ENCODE measurements at places on chromosomes 2 and 18. TPM values are rescaled to one million over a fixed set of nuclear protein-coding genes. Genes with fewer than 3 reads are reported as not detected.

DNA sequence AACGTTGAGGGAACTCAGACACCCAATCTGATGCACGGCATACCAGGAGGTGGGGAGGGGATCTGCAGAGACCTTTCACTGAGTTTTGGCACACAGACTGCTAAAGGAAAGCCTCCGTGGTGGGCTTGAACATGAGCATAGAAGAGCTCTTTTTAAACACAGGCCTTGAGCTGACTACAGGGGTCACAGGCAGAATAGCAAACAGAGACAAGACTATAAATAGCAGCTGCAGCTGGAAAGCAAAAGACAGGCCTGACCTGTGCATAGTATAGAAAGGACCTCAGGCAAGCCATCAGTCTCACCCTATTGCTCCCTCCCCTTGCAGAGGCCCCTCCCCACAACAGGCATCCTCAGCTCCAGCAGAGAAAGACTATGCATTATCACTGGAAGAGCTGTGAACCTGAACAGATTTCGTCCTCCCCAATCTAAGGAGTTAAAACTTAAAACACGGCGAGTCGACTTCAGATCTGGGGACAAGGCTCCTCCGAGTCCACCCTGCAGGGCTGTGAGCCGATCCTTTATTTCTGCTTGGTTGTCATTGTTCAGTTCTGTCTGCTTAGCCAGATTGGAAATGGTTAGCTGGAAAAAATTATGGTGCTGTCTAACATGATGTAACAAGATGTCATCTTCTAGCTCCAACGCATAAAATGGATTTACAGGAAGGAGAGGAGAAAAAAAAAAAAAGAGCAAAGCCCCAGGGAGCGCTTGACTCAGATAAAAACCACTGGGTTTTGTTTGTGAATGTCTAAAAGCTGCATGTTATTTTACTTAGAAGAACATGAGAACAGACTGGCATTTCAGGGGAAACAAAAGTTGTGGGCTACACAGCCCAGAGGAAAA is 25.2 kb upstream of the LCLAT1 start:
- no peaks in the 10 kb centered on the region for H3K36me3 ChIP-seq
- H3K4me3 ChIP-seq, result no peak overlapping the region
- no peak for DNase-seq
- H3K27me3 ChIP-seq, result no peaks in the 10 kb centered on the region
- H3K4me1 ChIP-seq, result peaks cover 5% of the 10 kb centered on the region
- H3K27ac ChIP-seq, result no peak overlapping the region

Gene FBXO48
- 1.1 TPM for total RNA-seq

GRCh38 chr2:150647943-150648342 is 160.5 kb upstream of the RND3 start:
- H3K36me3 ChIP-seq, result no peaks in the 10 kb centered on the region
- no peak overlapping the region for H3K27ac ChIP-seq
- H3K4me1 ChIP-seq, result no peaks in the 10 kb centered on the region
- no peaks in the 10 kb centered on the region for H3K27me3 ChIP-seq
- no peak overlapping the region for H3K4me3 ChIP-seq
- DNase-seq, result no peak

Gene DLX1
- total RNA-seq, result not detected

Gene VSNL1
- total RNA-seq, result 108 TPM

Gene PID1
- 3.3 TPM for total RNA-seq

Gene UBXN4
- total RNA-seq, result 66.0 TPM

DNA sequence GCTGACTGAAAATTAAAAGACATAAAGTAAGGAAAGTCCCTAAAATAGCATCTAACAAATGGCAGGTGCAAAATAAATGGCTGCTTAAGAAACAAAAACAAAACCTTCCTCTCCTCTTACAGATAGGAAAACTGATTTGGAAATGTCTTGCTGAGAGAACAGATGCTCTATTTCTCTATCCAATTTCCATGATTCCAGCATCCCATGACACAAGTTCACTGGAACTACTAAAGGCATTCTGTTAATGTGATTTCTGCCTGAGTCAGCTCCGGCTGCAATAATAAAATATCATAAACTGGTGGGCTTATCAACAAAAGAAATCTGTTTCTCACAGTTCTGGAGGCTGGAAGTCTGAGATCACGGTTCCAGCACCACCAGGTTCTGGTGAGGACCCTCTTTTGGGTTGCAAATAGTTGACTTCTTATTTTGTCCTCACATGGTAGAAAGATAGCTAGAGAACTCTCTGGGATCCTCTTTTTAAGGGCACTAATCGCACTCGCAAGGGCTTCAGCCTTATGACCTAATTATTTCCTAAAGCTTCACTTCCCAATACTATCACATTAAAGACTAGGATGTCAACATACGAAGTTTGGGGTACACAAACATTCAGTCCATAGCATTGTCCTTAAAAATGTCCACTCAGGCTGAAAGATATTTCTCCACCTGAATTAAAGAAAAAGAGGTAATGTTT is 78.2 kb upstream of the GALNT3 start:
- H3K4me1 ChIP-seq, result no peaks in the 10 kb centered on the region
- H3K36me3 ChIP-seq, result no peaks in the 10 kb centered on the region
- H3K27me3 ChIP-seq, result no peaks in the 10 kb centered on the region
- no peak overlapping the region for H3K4me3 ChIP-seq
- no peak for DNase-seq

DNA sequence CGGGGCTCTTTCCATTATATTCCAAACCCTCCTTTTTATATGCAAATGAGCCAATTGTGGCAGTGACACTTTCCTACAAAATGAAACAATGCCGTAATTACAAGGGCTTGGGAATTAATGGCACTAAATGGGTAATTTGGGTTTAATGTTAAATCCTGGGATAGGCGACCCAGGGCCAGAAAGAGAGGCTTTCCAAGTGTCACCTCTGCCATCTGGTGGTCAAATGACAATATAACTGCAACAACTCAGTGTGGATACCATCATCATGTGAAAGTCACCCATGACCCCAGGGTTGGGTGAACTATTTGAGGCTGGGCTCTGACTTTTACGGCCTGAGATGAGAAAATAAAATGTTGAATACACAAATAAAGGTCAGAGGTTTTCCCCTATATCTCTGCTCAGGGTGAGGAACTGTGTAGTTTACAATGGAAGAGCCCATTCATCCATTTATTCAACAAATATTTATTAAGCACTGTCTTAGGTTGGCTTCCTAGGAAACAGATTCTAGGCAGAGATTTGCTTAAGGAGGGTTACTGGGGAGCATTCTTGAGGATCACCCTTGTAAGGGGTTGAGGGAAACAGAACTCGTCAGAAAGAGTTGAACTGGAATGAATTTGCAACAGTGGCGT is 13.6 kb upstream of the THADA start:
- H3K27ac ChIP-seq, result no peak overlapping the region
- H3K4me3 ChIP-seq, result no peak overlapping the region
- no peak for DNase-seq
- peaks cover 5% of the 10 kb centered on the region for H3K4me1 ChIP-seq

Gene DNAH6
- total RNA-seq, result 0.31 TPM

DNA sequence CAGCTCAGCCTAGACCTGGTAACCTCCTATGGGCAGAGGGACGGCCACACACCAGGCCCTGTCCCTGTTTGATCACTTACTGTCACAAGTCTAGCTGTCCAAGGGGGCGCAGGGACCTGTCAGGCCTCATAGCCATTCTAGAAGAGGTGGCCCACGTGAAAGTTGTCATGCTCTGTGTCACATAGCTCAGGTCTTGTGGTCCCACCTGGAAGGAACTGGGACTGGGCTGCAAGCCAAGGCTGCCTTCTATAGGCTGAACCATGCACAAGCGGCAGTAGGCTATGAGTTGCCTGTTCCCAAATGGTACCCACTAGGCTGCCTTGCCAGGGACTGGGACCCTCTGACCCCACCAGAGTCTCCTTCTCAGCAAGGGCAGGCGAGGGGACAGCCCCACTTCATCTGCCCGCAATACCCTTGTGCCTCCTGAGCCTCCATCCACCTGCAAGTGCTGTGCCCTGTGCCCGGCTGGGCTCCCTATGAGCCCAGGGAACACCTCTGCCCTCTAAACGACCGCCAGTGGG is 177.5 kb downstream of the ANAPC1 start:
- peaks cover 29% of the 10 kb centered on the region for H3K4me1 ChIP-seq
- DNase-seq, result no peak
- no peak overlapping the region for H3K4me3 ChIP-seq

GRCh38 chr2:149080971-149081370 is 42.5 kb downstream of the LYPD6B start:
- no peaks in the 10 kb centered on the region for H3K27me3 ChIP-seq
- H3K27ac ChIP-seq, result no peak overlapping the region
- no peak for DNase-seq
- no peak overlapping the region for H3K4me3 ChIP-seq
- peaks cover 26% of the 10 kb centered on the region for H3K4me1 ChIP-seq

DNA sequence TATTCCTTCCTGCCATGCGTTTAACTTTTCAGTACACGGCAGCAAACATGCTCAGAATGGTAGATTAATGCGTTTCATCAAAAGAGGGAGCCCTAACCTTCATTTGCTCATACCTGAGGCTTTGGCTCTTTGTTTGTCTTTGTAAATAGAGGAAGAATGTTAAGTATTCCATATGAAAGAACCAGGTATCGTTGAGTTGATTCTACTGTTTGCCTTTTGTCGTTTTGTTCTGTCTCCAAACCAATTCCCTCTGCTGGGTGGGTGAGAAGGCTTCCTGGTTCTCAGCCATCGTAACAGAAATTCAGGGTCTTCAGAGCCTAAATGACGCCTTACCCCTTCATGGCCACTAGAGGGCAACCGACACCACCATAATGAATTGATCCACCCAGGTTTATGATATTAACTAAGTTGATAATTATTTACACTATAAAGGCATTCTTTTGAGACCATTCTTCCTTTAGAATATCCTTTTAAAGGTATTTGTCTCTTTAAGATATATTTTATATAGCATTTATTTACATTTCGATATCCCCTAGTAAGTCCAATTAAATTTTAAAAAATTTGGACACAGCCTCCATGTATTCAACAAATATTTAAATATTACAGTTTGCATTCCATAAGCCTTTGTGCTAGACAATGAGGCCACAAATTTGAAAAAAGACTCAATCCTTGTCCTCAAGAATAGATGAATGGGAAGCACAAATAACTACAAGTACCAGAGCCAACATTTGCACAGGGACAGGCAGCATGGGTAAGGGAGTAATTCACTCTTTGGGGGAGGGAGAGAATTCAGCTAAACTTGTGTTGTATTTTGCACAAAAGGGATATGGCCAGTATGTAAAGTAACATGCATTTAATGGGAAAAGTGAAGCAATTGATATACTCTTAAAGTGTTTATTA is 48.1 kb downstream of the TIMM21 start:
- H3K27ac ChIP-seq, result no peak overlapping the region
- no peaks in the 10 kb centered on the region for H3K36me3 ChIP-seq
- no peaks in the 10 kb centered on the region for H3K27me3 ChIP-seq
- DNase-seq, result no peak
- H3K4me1 ChIP-seq, result no peaks in the 10 kb centered on the region

Gene RNF144A
- total RNA-seq, result 15.1 TPM

Gene LYPD6B
- total RNA-seq, result 2.2 TPM

Gene RPRM
- total RNA-seq, result 16.2 TPM

Gene ATP9B
- 15.1 TPM for total RNA-seq
